Mononuclear cell (primary cell): ENCODE measurements at places on chromosomes 12 and 14. TPM values are rescaled to one million over a fixed set of nuclear protein-coding genes. Genes with fewer than 3 reads are reported as not detected.

The MMP19 gene
- 4.2 TPM for total RNA-seq

The CLEC14A gene
- total RNA-seq = not detected

The TAS2R7 gene
- total RNA-seq = not detected

The LRP1-AS gene
- not detected for total RNA-seq

The OR6C2 gene
- total RNA-seq = not detected

The RAB15 gene
- total RNA-seq = 2.9 TPM

The CKAP4 gene
- 40.4 TPM for total RNA-seq

The OR6C70 gene
- total RNA-seq = not detected

The C14orf180 gene
- not detected for total RNA-seq

The ZDHHC22 gene
- not detected for total RNA-seq

The PSMC1 gene
- 107 TPM for total RNA-seq

The LMNTD1 gene
- total RNA-seq = not detected

The ABCD2 gene
- 4.8 TPM for total RNA-seq

The SPTLC2 gene
- total RNA-seq = 33.6 TPM

The HELB gene
- 92.4 TPM for total RNA-seq

The KSR2 gene
- total RNA-seq = 0.10 TPM

The SYNDIG1L gene
- not detected for total RNA-seq

The MYBPC1 gene
- not detected for total RNA-seq

The ETFBKMT gene
- total RNA-seq = 0.52 TPM

The ALDH1L2 gene
- under 0.01 TPM for total RNA-seq
